ENCODE measurements at places on chromosomes 16 and 17.
A peak's percentile ranks its signal among the peaks of the same experiment; 100 is the strongest.

GRCh38 chr16:89862732-89863131, 10.7 kb upstream of the TCF25 start:
- DNase-seq, result no peak

DNA sequence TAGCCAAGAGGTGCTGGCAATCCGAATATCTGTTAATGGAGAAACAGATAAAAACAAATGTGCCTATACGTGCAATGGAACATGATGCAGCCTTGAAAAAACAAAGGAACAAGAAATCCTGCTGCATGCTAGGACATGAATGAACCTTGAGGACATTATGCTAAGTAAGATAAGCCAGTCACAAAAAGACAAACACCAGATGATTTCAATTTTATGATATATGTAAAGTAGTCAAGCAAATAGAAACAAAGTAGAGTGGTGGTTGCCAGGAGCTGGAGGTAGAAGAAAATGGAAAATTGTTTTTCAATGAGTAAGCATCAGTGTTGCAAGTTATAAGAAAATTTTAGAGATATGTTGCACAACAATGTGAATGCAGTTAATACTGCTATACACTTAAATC, 409.7 kb upstream of the CDH8 start:
- no peak for DNase-seq

GRCh38 chr16:12411516-12411915, 392.2 kb downstream of the CPPED1 start:
- no peak for DNase-seq

DNA sequence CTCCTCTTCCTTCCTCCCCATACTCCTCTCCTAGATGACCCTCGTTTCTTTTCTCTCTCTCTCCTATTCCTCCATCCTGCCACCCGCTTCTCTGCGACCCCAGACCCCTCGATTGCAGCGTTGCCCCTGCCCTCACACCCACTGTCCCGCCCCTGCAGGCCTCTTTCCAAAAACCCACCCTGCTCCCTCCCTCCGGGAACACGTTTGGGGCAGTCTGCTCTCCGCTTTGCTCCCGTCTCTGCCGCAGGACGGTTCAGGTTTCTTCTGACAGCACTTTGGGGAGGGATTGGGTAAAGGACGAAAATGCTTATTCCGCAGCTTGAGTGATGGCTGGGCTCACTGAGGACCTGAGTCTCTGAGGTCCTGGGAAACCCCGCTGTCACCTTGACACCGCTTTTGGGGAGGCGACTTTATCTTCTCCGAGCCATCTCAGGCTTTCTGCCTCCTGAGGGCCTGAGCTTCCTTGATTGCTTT, 690 bp downstream of the NDE1 start:
- DNase-seq, result peak; percentile 27

DNA sequence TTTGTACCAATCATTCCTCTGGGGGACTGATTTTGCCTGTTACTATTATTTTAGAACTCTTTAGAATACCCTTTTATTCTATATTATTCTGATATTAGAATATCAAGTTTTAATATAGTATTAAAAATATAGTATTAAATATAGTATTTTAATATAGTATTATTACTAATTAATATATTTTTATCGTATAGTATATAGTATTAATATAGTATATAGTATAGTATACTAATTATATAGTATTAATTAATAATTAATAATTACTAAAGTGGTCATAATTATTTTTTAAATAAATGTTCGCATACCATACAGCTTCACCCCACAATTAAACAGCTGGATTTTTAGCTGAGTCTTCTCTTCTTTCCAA, 73.3 kb downstream of the GNAO1 start:
- DNase-seq, result no peak

GRCh38 chr17:80456465-80457235, 19.8 kb downstream of the NPTX1 start:
- DNase-seq, result no peak

DNA sequence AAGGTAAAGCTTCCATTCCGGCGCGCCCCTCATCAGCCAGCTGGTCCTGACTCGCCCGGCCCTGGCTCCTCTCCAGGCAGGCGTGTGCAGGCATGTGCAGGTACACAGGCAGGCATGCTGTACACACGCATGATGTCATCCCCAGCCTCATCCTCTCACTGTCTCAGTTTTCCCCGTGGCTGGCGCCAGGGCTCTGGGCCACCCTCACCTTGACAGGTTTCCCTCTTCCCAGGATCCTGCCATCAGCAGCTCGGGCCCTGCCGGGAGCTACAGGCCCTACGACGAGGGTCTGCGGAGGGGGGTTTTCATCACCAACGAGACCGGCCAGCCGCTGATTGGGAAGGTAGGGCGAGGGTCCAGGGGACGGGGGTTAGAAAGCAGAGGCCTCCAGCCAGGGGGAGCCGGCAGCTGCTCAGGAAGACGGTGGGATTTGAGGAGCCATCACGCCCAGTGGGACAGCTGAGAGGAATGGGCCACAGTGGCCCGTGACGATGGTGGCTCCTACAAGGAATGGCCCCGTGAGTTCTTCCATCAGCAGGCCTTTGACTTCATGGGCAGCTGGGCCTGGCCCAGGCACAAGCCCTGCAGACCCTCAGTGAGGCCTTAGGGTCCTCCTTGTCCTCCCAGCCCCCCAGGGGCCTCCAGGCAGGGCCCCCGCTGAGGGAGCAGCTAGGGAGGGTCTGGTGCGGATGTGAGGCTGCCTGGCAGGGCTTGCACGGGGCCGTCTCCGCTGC, 8.5 kb downstream of the GAA start:
- DNase-seq, result no peak

GRCh38 chr17:5775098-5775497, 190.8 kb upstream of the NLRP1 start:
- no peak for DNase-seq

GRCh38 chr17:80261159-80261894, 675 bp downstream of the RNF213 start:
- DNase-seq, result no peak
